ENCODE measurements at places on chromosomes 12 and 14.
A peak's percentile ranks its signal among the peaks of the same experiment; 100 is the strongest.

DNA sequence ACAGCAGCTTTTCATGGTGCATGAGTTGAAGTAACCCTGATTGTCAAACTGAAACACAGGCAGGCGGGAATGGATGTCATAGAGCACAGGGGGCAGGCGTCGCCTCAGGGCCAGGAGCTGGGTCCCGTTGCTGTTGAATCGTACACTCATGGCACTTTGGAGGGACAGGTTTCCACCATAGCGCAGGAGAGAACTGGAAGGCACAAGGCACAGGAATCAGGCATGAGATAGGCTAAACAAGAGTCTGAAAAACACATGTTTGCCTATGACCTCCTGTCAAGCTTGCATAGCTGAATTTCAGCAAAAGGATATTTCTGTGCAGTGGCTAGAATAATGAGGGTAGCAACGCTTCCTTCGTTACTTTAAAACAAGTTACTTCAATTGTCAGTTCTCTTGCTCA, 61.2 kb downstream of the DCAF5 start:
- no peak for DNase-seq

DNA sequence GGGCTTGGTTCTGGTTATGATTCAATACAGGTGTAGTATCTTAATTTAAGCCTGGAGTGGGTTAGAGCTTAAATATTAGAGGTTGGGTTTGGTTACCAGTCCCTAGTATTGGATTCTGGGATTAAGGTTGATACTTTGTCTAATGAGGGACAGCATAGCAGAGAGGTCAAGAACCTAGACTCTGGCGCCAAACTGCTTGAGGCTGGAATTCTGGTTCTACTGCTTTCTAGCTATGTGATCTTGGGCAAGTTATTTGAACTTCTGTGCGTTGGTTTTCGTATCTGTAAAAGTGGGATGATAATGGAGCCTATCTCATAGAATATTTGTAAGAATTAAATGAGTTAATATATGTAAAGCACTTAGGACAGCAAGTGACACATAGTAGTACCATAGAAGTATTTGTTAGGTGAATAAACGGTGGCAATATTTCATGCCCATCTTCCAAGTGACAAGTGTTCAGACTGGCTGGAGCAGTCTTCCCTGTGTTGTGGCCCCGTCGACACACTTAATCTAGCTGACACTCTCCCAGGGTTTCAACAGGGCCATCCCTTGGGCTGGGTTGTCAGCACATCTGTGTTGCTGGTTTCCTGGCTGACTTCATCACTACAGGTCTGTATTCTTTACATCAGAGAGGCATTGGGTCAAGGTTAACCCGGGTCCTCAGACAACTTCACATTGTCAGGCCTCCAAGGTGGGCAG, 3.0 kb downstream of the ENDOU start:
- no peak for DNase-seq

DNA sequence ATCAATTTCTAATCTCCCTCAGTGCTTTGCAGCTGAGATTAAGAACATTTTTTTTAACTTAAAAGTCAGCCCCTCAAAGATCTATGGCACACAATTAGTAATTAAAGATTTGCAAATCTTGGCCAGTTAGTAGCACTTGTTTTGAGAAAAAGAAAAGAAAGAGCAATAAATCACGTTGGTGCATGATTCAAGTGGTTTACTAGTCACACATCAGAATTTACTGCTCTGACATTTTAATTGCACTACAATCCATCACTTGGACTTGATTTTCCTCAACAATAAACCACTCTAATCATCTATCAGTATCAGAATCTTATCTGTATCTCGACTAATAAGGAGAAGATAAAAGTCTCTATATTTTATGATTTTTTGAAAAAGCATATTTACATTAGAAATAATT, 154.3 kb downstream of the HELB start:
- DNase-seq: no peak

DNA sequence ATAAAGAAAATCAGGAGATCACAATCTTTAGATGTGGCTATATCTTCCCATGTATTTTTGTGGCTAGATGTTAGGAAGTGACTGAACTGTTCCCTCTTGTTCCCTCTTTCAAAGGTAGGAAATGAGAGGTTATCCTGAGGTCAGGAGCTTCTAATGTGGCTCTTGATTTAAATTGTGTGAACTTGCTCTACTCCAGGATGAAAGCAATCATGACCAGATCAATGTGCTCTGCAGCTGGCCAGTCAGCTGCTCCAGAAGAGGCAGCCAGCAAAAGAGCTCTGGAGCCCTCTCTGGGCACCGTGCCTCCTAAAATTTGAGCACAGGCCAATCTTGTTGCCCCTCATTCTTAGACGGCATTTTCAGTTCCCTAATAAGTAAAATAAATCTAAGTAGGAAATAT, 32.0 kb downstream of the CDK17 start:
- DNase-seq: peak; percentile 28

GRCh38 chr12:72256725-72257124, 15.4 kb upstream of the TRHDE start:
- DNase-seq: no peak

- no peak for DNase-seq
These were observed 1.0 kb downstream of the BORCS5 start for GRCh38 chr12:12357719-12358461.

GRCh38 chr14:97033556-97034081, 236.4 kb downstream of the VRK1 start:
- DNase-seq: no peak

DNA sequence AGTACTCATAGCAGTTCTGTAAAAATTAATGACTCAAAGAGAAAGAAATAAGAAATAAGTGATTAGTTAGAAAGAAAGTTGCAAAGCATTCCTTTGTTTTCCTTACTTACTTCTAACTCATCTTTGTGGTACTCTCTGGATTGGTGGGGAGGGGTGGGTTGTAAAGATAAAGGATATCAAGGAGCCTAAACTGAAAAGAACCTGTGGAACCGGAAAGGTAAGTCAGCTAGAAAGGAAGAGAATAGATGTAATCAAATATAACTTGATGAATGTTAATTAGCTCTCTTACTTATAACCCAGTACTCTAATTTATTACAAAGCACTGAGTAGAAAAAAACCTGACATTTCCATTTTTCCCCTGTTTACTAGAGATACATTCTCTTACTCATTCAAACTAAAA, 37.5 kb upstream of the KRR1 start:
- no peak for DNase-seq

- DNase-seq: no peak
These were observed 33.3 kb downstream of the DTX1 start for GRCh38 chr12:113089839-113090238.

All from C1 segment of cervical spinal cord (tissue), 14 donors.